ENCODE measurements at places on chromosomes 16 and 17. TPM values are rescaled to one million over a fixed set of nuclear protein-coding genes. Genes with fewer than 3 reads are reported as not detected.

- no peak for DNase-seq
These were observed 18.2 kb upstream of the ERN1 start for GRCh38 chr17:64148017-64148631.

DNA sequence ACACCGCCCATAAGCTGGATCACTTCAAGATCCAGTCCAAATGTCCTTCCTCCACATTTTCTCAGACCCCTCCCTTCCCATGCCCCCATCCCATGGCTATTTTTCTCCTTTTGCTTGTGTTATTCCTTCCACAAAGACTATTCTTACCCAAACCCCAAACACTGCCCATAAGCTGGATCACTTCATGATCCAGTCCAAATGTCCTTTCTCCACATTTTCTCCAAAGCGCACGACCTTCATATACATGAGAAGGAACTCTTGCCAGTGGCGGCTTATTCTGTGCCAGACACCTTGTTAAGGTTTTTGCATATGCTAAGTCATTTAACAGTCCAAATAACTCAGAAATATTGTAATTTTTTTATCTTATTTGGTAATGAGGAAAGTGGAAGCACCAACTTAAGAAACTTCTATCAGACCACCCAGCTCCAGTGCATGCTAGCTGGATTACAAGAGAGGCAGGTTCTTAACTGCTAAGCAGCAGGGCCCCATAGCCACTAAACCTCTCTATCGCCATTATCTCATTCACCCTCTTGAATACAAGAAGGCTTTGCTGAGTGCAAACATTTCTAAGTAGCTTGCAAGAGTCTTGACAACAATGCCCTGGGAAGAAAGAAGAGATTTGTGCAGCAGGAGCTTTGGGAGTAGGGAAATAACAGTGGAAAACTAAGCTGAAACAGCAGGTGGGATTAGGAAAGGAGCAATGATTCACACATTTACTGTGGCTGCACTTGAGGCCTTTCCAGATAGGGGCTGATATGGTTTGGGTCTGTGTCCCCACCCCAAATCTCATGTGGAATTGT is 428.2 kb upstream of the MAF start:
- no peak for DNase-seq

- DNase-seq, result no peak
These were observed 103.2 kb upstream of the SMURF2 start for GRCh38 chr17:64765191-64765889.

GRCh38 chr16:49592546-49593423 is 219.2 kb downstream of the C16orf78 start:
- DNase-seq, result no peak

The KRT27 gene
- not detected for total RNA-seq

The WNT9B gene
- total RNA-seq, result not detected

- DNase-seq, result no peak
These were observed 60.5 kb downstream of the TK2 start for GRCh38 chr16:66489385-66489784.

The PYDC1 gene
- not detected for total RNA-seq

The CCDC200 gene
- total RNA-seq, result not detected

GRCh38 chr16:50706250-50706649 is 12.8 kb downstream of the NOD2 start:
- DNase-seq, result no peak

Measured in activated T-helper 2 cell treated with anti-CD3 and anti-CD28 coated beads, Interferon-gamma antibody, Interleukin-2, Interleukin-4, amounts not matched to agents 10 μg/mL and 5 μg/mL and 100 μg/mL, durations not matched to agents 14 hours and 24 hours and 36 hours (primary cell).